ENCODE measurements at places on chromosomes 4 and X.

- DNase-seq: no peak
Measured at GRCh38 chrX:13179100-13179499, 134.7 kb upstream of the FAM9C start.

DNA sequence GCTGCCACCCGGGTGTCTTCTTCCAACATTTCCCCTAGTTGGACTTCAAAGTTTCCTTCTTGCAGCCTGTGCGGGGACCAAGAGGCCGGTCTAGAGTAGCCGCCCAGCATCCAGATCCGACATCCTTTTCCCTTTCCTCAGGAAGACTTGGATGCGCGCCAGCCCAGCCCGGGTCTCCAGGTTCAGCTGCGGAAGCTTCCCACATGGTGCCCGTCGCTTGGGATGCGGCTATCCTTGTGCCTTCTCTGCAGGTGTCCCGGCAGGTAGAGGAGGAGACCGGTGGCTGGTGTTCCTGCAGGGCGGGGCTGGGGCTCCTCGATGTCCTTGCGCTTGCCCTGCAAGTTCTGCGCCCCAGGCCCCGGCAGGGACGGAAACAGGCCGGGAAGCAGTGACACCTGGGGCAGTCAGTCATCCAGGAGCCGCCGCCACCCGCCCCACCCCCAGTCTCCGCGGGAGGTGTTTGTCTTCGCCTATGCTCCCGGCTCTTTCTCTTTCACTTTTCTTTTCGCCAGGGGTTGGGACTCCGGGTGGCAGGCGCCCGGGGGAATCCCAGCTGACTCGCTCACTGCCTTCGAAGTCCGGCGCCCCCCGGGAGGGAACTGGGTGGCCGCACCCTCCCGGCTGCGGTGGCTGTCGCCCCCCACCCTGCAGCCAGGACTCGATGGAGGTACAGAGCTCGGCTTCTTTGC lies at the start of gene IL15:
Gene IL15 (plus strand): TSS at position 502 of the 689 bp plus-strand sequence. CDS start 82,882 bp downstream, outside the sequence.
- peak; percentile 91 for DNase-seq

GRCh38 chr4:186025408-186025690 lies 43.6 kb upstream of the TLR3 start:
- DNase-seq: no peak

GRCh38 chrX:124226129-124226528 lies 106.3 kb upstream of the TEX13D start:
- no peak for DNase-seq

DNA sequence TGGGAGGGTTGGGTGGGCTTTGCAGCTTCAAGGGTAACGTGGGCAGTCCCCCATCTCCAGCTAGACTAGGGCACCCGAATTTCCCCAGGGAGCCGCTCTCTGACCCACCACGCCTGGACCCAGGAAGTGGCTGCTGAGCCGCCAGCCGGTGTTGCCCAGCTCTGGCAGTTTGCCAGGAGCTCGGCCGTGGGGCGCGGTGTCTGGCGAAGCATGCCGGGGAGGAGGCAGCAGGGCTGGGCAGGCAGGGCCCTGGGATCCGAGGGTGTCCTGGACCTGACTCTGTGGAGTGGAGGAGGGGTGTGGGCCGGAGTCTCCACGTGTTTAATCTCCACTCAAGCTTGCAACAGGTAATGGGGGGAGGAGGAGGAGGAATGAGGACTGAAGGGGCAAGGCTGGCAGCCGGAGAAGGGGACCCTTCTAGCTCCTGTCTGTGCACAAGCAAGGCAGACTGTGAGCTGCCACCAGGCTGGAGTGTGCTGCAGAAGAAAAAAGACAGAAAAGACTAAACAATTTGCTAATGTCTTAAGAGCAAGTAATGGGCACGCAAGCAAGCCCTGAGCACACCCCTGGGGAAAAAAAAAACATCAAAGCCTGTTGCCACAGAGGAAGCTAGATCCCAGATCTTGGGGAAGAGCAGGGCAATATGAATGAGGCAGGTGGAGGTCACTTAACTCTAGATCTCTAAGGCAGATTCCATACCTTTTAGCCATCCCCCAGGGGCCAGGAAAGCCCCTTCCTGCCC lies 2.4 kb downstream of the LONRF3 start:
- peak; percentile 69 for DNase-seq

Measured in NCI-H1417 (cell line).